Activated T-helper 2 cell treated with anti-CD3 and anti-CD28 coated beads, Interferon-gamma antibody, Interleukin-2, Interleukin-4, amounts not matched to agents 10 μg/mL and 5 μg/mL and 100 μg/mL, durations not matched to agents 14 hours and 24 hours and 36 hours (primary cell): ENCODE measurements at places on chromosomes 12 and 14. TPM values are rescaled to one million over a fixed set of nuclear protein-coding genes. Genes with fewer than 3 reads are reported as not detected.

- no peak for DNase-seq
These were observed 1.7 kb upstream of the KLRG1 start for GRCh38 chr12:8987685-8988084.

- DNase-seq, result no peak
These were observed 834.9 kb downstream of the RPS29 start for GRCh38 chr14:48751293-48751692.

DNA sequence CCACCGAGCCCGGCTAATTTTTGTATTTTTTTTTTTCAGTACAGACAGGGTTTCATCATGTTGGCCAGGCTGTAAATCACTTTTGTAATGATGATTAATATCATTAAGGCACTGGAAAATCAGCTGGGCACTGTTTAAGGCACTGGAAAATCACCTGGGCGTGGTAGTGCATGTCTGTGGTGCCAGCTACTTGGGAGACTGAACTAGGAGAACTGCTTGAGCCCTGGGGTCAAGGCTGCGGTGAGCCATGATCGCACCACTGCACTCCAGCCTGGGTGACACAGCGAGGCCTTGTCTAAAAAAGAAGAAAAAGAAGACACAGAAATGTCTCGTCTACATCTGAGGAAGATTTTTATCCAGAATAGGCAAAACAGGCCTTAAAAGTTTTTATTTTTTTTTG lies 12.7 kb downstream of the SLC11A2 start:
- DNase-seq, result no peak

Gene PACS2
- 35.2 and 36.8 TPM in 2 replicates for total RNA-seq

Gene OR4E2
- not detected in 2 replicates for total RNA-seq

Gene GLT1D1
- 3.2 and 3.8 TPM in 2 replicates for total RNA-seq
